ACHN (cell line): ENCODE measurements at places on chromosomes 12 and 14.

- no peak for DNase-seq
Measured at GRCh38 chr14:54638135-54638446, 71.2 kb downstream of the SAMD4A start.

DNA sequence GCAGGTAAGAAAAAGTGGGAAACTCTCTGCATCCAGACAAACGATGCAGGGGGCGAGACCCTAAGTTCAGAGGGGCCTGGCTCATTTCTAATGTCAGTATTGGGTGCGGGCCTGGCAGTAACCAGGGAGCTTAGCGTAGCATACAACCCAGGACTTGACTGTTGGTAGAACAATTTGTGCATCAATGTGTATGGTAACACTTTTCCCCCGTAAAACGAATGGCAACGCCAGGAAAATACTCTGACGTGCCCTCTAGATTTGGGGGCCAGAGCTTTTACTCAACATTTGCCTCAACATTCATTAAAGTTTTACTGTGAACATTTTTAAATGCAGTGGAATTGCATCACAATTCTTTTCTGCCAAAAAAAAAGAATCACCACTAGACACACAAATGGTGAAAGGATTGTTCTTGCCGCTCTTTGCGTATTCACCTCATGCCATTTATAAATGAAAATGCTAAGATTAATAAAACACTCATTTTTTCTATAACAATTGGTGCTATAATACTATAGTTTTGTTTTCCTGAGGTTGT is 867 bp downstream of the RHOJ start:
- DNase-seq = no peak

DNA sequence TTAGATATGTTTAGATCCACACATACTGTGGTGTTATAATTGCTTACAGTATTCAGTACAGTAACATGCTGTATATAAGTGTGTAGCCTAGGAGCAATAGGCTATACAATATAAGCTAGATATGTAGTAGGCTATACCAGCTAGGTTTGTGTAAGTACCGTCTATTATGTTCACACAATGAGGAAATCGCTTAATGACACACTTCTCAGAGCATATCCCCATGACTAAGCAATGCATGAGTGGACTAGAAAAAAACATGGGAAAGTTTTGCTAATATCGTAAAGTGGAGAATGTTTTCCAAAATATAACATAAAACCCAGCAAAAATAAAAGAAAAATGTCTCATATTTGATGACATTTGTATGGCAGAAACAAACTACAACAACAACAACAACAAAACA is 27.3 kb downstream of the AKAP3 start:
- no peak for DNase-seq

- no peak for DNase-seq
Measured at GRCh38 chr12:82696543-82696942, 9.8 kb downstream of the TMTC2 start.
